SJSA1 (cell line): ENCODE measurements at places on chromosomes 16 and 17. TPM values are rescaled to one million over a fixed set of nuclear protein-coding genes. Genes with fewer than 3 reads are reported as not detected.

DNA sequence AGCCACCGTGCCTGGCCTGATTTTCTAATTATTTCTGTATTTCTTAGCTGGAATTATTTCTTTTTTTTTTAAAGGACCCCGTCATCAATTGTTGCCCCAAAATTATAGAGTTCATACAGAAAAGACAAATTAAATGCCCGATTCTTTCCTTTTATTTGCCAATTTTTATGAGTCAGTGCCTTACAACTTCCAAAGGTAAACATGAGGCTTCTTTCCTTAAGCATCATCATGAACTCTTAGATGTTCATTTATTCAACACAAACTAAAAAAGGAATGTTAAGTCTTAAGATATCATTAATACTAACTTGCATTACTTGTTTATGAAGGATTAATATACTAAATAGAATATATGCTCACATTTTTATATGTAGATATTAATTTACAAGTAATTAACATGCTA is 7.2 kb upstream of the ARHGDIA start:
- no peak for DNase-seq

- DNase-seq, result peak; percentile 64
These were observed 83.4 kb downstream of the HIC1 start for GRCh38 chr17:2138318-2138717.

DNA sequence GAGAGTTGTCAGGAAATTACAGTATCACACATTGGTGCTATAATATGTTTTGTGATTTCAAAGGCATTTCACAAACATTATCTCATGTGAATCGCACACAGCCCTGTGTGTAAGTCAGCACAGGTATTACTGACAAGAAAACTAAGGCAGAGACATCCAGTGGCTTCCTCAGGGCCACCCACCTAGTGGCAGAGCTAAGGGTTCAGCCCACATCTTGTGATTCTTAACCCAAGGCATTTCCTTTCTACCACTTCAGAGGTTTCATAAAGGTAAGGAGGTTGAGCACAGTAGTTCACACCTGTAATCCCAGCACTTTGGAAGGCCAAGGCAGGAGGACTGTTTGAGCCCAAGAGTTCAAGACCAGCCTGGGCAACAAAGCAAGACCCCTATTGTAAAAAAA is 58.2 kb downstream of the STX8 start:
- DNase-seq, result no peak

GRCh38 chr16:4987580-4988374 is 29.6 kb downstream of the SEC14L5 start:
- DNase-seq, result no peak

DNA sequence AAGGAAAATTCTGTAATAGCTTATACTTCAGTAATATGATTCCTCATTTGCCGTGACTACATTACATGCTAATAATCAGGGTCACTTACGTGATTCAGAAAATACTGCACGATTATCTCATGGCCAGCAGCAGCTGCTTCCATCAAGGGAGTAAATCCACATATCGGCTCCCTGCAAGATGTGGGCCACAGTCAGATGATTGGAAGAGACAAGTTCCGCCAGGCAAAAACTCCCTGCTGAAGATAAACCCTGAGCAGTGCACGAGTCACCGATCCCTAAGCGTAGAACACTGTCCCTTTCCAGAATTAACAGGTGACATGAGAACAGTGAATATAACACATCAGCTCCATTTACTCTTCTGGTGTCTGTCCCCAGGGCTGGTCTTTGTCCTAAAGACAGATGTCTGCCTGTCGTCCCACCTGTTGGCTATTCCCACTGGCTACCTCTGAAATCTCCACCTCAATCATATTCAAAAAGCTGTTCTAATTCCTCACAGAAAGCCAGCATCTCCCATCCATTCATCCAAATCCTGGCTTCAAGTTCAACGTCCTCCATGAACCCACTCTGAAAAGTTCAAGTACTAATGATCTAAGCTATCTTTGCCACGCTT is 9.3 kb downstream of the ANKS3 start:
- no peak for DNase-seq

DNA sequence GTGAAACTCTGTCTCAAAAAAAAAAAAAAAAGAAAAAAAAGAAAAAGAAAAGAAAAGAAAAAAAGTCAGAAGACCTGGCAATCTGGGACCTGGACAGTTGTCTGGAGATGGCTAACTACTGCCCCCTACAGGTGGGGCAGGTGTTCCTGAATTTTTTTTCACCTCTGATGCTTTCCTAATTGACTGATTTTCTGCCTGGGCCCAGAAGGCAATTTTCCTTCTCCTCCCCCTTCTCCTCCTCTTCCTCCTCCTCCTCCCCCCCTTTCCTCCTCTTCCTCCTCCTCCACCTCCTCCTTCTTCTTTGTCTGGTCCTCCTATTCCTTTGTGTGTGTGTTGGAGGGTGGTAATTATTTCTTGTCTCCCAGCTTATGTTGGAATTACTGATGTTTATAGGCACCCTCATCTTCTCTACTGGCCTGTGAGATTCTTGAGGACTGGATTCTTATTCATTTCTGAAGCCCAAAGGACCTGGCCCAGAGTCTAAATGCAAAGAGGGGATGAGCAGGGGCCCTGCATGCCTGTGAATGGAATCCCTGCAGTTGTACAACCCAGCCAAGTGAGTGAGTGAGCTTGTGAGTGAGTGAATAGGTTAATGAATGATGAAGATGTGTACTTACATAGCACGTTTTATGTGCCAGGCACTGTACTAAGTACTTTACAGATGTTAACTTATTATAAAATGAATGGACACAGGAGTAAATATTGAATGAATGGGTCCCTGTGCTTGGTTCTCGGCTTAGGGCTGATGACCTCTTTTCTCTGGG is 26.9 kb downstream of the IRX5 start:
- no peak for DNase-seq

- DNase-seq, result no peak
These were observed 59.1 kb downstream of the SSH2 start for GRCh38 chr17:29870836-29871465.

DNA sequence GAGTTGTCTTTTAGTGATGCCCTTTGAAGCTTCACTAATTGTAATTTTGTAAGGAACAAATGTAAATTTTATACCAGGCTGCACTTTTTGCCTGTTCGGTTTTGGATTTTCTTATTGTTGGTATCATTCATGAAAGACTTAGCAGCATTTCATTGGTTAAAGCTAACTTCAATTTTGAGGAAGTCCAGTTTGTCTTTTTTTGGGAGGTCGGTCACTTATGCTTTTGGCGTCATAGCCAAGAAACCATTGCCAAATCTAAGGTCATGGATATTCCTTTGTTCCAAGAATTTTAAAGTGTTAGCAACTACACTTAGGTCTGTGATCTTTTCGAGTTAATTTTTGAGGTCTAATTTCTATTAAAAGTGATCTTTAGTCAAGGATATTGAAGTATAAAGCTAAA is 77.1 kb downstream of the PRKCA start:
- DNase-seq, result no peak

- no peak for DNase-seq
These were observed 13.8 kb downstream of the RIPOR1 start for GRCh38 chr16:67542464-67542863.

DNA sequence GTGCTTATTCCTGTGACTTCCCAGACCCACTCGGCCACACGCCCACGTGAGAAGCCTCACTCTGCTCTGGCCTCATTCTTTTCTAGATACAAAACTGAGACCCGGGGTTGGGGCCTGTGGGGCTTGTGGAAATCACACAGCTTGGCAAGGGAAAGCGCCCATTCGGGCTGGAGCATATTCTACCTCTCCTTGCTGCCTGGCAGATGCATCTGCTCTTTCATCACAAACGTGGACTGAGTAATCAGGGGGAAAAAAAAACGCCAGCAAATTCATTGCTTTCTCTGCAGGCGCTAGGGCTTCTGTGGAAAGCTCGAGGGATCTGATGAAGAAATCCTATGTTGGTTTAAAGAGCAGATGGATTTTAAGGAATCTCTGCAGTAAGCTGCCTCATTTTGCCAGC is 44.4 kb downstream of the DNAH9 start:
- DNase-seq, result no peak

DNA sequence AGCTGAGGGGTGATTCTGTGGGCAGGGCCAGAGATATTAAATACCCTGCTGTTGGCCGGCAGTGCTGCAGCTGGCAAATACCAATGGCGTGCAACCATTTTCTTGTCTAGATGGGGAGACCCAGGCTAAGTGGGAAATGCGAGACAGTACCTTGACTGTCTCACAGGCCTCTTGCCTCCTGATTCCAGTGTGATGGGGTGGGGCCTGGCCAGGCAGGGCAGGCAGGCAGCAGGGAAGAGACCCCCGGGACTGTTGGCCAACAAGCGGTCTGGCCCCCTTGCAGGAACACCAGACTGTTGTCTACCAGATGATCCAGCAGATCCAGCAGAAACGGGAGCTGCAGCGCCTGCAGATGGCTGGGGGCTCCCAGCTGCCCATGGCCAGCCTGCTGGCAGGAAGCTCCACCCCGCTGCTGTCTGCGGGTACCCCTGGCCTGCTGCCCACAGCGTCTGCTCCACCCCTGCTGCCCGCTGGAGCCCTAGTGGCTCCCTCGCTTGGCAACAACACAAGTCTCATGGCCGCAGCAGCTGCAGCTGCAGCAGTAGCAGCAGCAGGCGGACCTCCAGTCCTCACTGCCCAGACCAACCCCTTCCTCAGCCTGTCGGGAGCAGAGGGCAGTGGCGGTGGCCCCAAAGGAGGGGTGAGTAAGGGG is 5.7 kb upstream of the CISD3 start:
- no peak for DNase-seq

DNA sequence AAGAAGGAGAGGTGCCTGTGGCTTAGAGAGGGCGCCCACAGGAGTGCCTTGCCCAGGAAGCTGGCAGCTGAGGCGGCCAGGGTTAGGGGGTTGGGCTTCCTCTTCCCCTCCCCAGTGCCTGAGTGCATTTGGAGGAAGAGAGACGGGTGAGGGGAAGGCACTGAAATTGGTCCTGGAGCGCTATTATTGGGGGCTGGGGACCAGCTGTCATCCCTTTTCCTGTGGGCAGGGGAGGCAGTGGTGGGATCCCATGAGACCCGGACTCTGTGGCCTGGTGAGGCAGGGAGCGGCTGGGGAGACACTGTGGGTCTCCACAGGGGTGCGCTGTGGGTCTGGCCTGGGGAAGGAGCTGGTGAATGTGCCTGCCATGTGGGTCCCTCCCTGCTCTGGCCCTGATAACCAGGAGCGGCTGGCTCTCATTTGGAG is 259.7 kb downstream of the SEC14L1 start:
- peak; percentile 70 for DNase-seq

DNA sequence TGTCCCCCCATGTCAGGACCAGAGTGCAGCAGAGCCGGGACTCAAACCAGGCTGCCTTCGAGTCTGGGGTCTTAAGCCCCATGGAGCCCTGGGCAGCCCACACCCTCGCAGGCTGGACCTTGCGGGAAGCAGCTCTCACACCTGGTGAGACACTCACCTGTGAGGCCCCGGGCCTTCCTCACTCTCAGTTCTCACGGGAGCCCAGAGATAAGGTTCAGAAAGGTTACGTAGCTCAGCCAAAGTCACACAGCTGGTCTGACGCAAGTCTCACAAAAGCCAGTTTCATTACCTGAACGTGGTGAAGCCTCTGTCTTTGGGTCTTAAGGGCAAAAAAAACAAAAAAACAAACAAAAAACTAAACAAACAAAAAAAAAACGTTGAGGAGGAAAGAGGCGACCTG is 32.8 kb upstream of the SSTR5 start:
- no peak for DNase-seq

- DNase-seq, result peak; percentile 46
These were observed 47.5 kb downstream of the HAPSTR1 start for GRCh38 chr16:9138731-9139501.

DNA sequence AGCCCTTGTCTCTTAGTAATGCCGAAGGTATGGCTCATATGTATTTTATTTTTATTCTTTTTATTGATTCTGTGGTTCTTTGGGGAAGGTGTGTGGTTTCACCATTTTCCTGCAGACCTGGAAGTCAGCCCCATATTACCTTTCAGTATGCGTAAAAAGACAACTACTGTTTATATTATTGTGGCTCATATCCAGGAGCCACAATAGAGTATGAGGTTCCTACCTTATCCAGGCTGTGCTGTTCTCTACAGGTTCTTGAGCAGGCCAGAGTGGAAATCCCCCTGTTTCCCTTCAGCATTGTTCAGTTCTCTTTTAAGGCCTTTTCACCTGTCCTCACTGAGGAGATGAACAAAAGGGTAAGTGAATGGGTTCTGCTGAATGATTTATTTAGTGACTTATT is 33.2 kb downstream of the REXO5 start:
- DNase-seq, result no peak

DNA sequence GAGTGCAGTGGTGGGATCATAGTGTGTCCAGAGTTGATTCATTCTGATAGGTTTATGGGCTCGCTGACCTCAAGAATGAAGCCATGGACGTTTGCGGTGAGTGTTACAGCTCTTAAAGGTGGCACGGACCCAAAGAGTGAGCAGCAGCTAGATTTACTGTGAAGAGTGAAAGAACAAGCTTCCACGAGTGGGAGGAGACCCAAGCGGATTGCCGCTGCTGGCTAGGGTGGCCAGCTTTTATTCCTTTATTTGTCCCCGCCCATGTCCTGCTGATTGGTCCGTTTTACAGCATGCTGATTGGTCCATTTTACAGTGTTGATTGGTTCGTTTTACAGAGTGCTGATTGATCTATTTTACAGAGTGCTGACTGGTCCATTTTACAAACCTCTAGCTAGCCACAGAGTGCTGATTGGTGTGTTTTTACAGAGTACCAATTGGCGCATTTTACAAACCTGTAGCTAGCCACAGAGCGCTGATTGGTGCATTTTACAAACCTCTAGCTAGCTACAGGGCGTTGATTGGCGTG is 17.5 kb downstream of the CACNG4 start:
- peak; percentile 66 for DNase-seq

GRCh38 chr17:44877121-44877520 is 22.1 kb downstream of the EFTUD2 start:
- DNase-seq, result no peak

DNA sequence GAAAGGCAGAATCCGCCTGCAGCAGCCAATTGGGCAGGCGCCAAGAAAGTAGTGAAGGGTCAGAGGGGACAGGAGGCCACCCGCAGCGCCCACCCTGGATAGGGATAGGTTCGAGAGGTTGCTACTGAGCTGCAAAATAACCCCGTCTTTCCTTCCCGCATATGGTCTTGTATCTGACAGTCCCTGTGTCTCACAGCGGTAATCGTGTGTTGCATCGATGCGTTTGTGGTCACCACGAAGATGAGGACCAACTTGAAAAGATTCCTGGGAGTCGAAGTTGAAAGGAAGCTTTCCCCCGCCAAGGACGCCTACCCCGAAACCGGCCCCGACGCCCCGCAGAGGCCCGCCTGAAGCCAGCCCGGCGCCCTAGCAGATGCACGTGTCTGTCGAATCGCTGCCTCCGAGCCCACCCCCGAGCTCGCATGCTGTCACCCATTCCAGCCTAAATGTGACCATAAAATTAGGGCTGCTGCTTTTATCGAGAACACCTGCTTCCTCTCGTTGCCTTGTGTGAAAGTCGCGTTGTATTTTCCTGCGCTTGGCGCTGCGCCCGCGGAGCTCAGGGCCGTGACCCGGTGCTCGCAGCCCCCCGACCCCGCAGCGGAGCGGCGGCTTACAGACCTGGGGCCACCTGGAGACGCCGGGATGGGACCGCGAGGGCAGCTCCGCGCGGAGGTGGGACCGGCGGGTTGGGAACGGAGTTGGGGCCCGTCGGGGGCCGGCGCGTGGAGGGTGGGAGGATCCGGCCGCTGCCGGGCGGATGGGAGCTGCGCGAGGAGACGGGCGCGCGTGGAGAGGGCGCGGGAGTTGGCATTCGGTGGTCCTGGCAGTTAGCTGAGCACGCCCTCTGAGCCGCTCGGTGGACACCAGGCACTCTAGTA is at the start of gene CMTM2:
Gene CMTM2 (plus strand): TSS at position 813 of the 881 bp plus-strand sequence. CDS start 145 bp downstream, outside the sequence.
- DNase-seq, result no peak

The TMEM238L gene
- not detected in 2 replicates for total RNA-seq

The SPN gene
- total RNA-seq, result not detected in 2 replicates

The TBC1D3H gene
- not detected in 2 replicates for total RNA-seq

The NPIPA8 gene
- total RNA-seq, result 35.6 TPM in 1 of 2 replicates, not detected in the other

The ACAP1 gene
- total RNA-seq, result not detected in 2 replicates

The EPX gene
- total RNA-seq, result not detected in 2 replicates

The GAS7 gene
- 2.4 and 2.6 TPM in 2 replicates for total RNA-seq

The ADCY7 gene
- total RNA-seq, result 103 and 121 TPM in 2 replicates

The SLC38A8 gene
- not detected in 2 replicates for total RNA-seq
